Hematopoietic multipotent progenitor cell (in vitro differentiated cells): ENCODE measurements at places on chromosomes 12 and 14.
A peak's percentile ranks its signal among the peaks of the same experiment; 100 is the strongest.

- DNase-seq: no peak
Observed at GRCh38 chr12:131552492-131552863, 158.4 kb upstream of the SFSWAP start.

DNA sequence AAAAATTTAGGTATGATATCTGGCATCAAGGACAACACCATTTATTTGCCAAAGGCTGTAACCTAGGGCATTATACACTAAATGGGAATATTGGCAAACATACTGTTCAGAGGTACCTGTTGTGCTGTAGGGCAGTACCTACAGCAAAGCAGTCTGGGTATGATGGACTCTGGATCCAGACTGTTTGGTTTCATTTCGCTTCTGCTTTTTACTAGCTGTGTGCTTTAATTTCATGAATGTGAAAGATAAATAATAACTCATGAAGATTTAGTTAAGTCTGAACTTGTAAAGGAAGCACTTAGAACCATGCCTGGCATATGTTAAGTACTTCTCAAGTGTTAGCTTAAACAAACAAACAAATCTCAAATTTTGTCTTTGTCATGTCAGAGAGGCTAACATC, 17.7 kb upstream of the SLC38A2 start:
- DNase-seq: no peak

GRCh38 chr12:77060136-77060882, 5.1 kb downstream of the E2F7 start:
- DNase-seq: peak; percentile 18

DNA sequence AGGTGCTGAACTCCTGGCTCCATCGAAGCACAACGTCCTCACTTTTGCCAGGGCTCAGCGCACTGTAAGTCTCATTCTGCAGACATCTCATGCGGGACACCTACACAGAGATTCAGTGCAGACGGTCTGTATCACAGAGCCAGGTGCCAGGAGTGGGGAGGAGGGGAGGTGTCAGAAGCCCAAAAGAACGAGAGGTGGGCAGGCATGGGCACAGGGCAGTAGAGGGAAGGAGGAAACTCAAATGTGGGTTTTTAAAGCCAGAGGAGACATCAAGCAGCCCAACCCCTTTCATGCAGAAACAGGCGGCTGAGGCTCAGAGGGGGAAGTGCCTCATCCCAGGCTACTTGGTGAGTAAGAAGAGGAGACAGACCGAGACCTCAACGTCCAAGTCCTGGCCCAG, 2.5 kb upstream of the LPAR5 start:
- no peak for DNase-seq

- peak; percentile 77 for DNase-seq
Observed at GRCh38 chr12:70317781-70318180, 48.3 kb upstream of the KCNMB4 start.

DNA sequence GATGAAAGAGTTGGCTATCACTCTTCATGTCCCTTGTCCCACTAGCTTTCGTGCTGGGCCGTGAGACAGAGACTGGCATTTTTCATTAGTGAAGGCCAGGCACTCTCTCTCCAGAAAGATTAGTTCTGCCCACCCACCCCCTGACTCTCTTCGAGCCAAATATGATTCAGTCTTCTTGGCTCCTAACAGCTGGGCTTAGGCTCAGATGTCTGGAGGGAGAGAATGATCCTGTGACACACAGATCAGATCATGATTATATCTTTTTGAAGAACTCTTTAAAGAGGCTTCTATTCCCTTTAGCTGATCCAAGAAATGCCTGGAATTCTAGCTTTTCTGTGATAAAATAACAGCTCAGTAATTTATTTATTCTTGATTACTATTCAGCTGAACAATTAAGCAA, 5.2 kb upstream of the GNG2 start:
- no peak for DNase-seq
